Lung (tissue), 17 donors: ENCODE measurements at places on chromosomes 6 and 20. TPM values are rescaled to one million over a fixed set of nuclear protein-coding genes. Genes with fewer than 3 reads are reported as not detected.

TMEM244 gene
- polyA plus RNA-seq = not detected

CST7 gene
- 11.9 TPM for polyA plus RNA-seq

SLC22A16 gene
- polyA plus RNA-seq = 3.2 TPM

GRCh38 chr6:136550045-136550329, 235 bp downstream of the MAP7 start:
- no peak for DNase-seq

LPA gene
- polyA plus RNA-seq = 0.03 TPM

GRCh38 chr6:44256775-44257024, 628 bp downstream of the SLC35B2 start:
- DNase-seq = no peak

DNA sequence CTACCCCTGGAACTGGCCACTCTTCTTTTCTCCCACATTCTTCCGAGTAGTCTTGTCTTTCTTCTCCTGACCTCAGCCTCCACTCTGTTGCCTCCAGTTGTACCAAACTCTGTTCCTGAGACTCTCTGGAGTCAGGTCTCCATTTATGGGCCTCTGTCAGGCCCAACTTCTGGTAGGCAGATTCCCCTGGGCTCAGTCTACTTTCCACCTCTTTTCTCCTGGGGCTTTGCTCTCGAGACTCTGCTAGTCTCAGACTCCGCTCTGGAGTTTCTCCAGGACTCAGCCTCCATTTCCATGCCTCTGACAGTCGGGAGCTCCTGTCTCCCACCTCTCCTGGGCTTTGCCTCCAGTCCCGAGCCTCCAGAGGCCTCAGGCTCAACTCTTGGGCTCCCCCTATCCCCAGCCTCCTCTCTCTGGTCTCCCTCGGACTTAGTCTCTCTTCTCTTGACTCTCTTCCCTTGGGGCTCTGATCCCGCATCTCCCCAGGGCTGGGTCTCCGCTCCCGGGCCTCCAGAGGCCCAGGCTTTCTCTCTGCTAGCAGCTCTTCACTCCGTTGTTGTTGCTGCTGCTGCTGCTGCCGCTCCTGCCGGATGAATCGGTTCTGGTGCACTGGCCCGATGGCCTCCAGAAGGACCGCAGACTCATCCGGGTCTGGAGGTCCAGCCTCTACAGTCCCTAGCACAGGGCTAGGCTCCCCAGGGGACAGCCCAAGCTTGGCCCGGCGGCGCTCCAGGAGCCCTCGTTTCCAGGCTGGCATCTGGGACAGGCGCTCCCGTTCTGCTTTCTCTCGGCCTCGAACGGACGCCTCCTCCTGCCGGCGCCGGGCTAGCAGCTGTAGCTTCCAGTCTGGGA, 1.1 kb downstream of the PPP1R18 start:
- no peak for DNase-seq

DNA sequence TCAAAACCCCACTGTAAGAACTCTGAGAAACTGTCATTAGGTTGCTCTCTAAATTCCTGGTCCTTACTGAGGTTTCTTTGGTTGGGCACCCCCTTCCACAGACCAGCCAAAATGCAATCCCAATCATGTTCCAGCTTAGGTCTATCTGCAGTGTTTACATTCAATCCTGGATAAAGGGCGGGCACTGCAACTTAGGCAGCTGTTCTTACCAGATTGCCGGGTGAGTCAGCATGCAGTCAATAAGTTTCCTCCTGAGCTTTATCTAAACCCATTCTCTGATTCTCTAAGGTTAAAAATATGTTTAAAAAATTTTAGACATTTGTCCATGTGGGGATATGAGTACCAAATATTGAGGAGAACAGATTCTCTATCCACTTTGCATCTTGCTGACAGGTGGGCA, 197.8 kb downstream of the HAO1 start:
- DNase-seq = no peak

DNA sequence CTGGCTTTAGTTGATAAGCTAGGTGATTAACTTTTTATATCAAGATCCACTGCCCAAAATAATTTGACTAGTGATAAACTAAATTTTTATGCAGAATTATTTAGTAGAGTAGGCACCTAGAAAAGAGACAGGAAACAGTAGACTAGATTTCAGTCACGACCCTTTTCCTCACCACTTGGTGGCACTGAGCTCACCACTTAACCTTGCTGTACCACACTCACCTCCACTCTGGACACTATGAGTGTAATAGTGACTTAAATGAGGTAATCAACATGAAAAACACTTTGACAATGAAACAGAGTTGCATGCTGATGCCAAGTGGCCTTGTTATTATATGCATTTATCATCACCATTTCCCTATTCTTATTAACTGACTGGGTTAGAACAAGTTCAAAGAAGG, 730.4 kb downstream of the KIF16B start:
- DNase-seq = no peak

GRCh38 chr20:49851991-49852390, 39.4 kb downstream of the SLC9A8 start:
- peak; percentile 20 for DNase-seq

TGM3 gene
- polyA plus RNA-seq = 0.41 TPM

NDUFAF5 gene
- polyA plus RNA-seq = 29.8 TPM

GRCh38 chr6:127381384-127381783, 38.0 kb upstream of the ECHDC1 start:
- no peak for DNase-seq

GRCh38 chr6:21780141-21780540, 186.6 kb downstream of the SOX4 start:
- DNase-seq = peak; percentile 48

GRCh38 chr20:42272516-42272915, 654.3 kb upstream of the CHD6 start:
- DNase-seq = no peak

GRCh38 chr20:49751397-49751736, 37.7 kb upstream of the B4GALT5 start:
- no peak for DNase-seq

TBX18 gene
- 0.18 TPM for polyA plus RNA-seq

GRCh38 chr6:120876931-120877330, 457.3 kb downstream of the TBC1D32 start:
- no peak for DNase-seq

GRCh38 chr6:130585587-130585986, 219.8 kb downstream of the TMEM200A start:
- DNase-seq = no peak

GHRH gene
- not detected for polyA plus RNA-seq

DNA sequence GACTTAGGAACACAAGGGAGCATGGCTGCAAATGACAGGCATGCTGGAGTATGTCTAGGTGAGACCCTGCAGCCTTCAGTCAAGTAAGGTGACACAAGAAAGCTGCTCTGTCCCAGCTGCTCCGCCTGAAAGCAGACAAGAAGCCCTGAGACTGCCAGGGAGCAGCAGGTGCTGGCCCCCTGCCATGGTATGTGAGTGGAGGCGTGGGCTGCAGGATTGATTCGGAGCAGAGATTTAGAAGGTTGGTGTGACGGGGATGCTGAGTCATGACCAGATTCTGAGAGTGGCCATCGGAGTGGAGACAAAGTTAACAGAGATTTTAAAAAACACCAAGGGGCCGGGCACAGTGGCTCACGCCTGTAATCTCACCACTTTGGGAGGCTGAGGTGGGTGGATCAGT, 17.8 kb downstream of the LRP11 start:
- DNase-seq = peak; percentile 24

- DNase-seq = peak; percentile 58
Measured at GRCh38 chr6:136921381-136921935, 643 bp upstream of the SLC35D3 start.

- DNase-seq = no peak
Measured at GRCh38 chr6:113447088-113447831, 409.9 kb upstream of the MARCKS start.

DNA sequence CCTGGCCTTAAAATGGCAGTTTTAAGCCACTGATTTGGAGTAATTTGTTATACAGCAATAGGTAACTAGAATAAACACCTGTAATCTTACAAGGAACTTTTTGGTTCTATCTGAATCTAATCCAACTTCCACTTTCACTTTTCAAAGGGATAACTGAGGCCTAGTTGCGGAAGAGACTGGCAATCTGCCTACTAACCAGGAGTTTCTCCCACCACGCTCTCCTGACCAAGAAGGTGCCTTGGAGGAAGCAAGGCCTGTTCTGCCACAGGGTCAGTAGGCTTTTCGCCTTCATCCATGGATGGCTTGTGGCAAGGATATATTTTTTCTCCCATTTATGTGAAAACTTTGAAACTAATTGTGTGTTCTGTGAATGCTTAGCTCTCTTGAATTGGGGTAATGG, 12.9 kb upstream of the MYBL2 start:
- no peak for DNase-seq

GRCh38 chr6:127262896-127263295, 3.8 kb upstream of the RNF146 start:
- DNase-seq = peak; percentile 58

DNA sequence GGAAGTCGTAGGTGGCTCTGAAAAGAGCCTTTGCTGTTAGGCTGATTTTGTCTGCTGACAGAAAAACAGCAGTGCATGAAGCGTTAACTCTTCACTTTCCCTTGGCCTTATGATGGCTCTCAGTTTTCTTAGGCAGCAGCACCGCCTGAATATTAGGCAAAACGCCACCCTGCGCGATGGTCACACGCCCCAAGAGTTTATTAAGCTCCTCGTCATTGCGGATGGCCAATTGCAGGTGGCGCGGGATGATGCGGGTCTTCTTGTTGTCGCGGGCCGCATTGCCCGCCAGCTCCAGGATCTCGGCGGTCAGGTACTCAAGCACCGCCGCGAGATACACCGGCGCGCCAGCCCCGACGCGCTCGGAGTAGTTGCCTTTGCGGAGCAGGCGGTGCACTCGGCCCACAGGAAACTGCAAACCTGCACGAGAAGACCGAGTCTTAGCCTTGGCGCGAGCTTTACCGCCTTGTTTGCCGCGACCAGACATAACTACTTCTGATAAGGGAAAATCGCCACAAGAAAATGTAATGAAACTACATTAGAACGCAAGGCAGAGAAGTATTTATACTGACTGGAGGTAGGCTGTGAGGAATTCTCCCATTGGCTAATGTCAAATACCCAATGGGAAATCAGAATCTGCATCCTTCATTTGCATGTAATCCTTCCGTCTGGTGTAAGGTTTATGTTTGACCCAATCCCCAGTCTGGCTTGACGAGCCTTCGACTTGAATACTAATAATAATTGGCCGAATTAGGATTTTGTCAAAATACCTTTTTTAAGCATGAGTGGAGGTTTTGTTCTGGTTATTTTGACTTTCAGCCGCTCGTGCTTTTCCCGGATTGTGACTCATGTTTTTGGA, 53.9 kb upstream of the HFE start:
- peak; percentile 85 for DNase-seq

DNA sequence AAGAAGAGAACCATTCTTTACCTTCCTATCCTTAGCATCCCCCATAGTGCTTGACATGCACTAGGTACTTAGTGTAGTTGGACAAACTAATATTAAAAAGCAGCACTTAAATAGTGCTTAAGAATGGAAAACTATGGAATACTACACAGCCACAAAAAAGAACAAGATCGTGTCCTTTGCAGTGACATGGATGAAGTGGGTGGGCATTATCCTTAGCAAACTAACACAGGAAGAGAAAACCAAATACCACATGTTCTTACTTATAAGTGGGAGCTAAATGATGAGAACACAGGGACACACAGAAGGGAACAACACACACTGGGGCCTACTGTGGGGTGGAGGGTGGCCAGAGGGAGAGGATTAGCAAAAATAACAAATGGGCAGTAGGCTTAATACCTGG, 66.8 kb downstream of the EPHA7 start:
- DNase-seq = no peak

EMILIN3 gene
- 0.12 TPM for polyA plus RNA-seq

DNA sequence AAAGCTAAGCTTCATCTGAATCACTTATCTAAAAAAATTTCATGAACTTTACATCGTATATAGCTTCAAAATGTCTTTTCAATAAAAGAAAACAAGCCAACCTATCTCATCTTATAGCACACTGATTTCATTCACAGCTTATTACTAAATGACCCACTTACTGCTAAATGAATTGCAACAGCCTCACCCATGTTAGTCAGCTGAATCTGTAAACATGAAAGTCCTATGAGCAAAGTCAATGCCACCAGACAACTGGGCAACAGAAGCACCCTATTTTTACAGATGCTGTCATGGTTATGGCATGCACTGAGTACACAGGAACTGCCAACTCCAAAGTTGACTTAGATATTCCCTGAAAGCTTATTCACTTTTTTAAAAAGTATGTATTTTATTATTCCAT, 41.2 kb upstream of the DST start:
- peak; percentile 44 for DNase-seq

DNA sequence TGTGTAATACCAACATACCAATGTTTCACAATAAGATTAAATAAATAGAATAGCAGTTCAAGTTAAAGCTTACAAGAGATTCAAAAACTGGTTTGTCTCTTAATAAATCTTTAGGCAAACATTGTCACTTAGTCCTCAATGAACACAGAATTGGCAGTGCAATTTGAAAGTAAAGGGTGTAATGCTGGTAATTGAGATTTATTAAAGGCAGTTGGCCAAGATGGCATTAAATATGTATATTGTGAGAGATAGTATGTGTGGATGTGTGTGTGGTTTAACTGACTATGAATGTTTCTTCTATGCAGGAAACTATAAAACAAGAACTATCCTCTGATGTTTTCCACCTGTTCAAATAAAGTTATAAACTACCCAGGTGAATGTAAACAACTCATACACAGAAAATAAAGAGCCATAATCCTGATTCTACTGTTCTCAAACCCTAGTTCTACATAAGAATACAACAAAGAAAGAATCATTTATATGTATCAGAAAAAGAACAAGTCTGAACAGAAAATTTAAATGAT, 267.9 kb upstream of the PTCHD4 start:
- no peak for DNase-seq

CST5 gene
- 0.55 TPM for polyA plus RNA-seq

GRCh38 chr6:150599199-150600009, at the start of gene PLEKHG1:
TSS of gene PLEKHG1 (plus strand) at chr6:150599885. CDS start at chr6:150733682, 133,797 bp downstream.
- DNase-seq = peak; percentile 78
